ENCODE measurements at places on chromosomes 13 and 19. TPM values are rescaled to one million over a fixed set of nuclear protein-coding genes. Genes with fewer than 3 reads are reported as not detected.

DNA sequence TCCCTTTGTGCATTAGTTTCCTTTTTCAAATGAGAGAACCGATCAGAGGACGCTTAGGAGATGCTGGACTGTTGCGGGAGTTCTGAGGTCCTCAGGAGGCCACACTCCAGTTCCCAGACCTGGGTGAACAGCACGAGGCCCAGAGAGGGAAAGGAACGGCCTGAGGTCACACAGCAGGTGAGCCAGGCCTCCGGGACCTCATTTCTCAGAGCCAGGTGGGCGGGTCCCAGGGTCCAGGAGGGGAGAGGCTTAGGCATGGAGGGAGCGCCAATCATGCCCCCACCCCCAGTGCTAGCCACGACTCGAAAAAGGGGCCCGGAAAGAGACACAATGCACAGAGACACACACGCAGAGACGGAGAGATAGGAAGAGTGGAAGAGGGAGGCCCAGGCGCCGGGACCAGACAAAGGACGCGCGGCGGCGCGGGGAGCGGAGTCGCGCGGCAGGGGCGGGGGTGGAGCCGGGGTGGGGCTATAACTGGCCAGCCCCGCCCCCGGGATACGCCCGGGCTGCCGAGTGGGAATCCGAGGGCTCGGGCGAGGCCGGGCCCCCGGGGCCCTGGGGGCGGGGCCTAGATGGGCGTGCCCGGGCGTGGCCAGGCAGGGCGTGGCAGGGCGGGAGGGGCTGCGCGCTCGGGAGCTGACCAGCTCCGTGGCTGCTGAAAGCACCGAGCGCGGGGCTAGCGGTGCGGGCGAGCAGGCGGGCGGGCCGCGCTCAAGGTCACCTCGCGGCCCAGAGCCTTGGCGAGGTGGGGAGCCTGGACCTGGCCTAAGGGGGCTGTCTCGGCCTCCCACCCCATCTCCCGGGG is 1.6 kb downstream of the ELAVL3 start:
- DNase-seq, result no peak
- peaks cover 36% of the 10 kb centered on the region for H3K4me1 ChIP-seq
- H3K27me3 ChIP-seq, result peaks cover 54% of the 10 kb centered on the region

DNA sequence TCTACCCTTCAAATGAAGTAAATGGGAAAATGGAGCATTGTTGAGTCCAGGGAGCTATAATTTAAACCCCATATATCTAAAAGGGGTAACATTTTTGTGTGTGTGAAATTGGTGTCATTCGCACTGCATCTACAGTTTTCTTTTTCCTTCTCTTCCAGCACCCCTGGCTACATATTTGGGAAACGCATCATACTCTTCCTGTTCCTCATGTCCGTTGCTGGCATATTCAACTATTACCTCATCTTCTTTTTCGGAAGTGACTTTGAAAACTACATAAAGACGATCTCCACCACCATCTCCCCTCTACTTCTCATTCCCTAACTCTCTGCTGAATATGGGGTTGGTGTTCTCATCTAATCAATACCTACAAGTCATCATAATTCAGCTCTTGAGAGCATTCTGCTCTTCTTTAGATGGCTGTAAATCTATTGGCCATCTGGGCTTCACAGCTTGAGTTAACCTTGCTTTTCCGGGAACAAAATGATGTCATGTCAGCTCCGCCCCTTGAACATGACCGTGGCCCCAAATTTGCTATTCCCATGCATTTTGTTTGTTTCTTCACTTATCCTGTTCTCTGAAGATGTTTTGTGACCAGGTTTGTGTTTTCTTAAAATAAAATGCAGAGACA is 28.6 kb downstream of the ALOX5AP start:
- no peaks in the 10 kb centered on the region for H3K27me3 ChIP-seq
- H3K4me3 ChIP-seq, result no peak overlapping the region
- no peaks in the 10 kb centered on the region for H3K4me1 ChIP-seq

GRCh38 chr19:3176715-3177501 is 1.7 kb upstream of the S1PR4 start:
- DNase-seq, result no peak
- no peak overlapping the region for H3K4me3 ChIP-seq
- H3K27me3 ChIP-seq, result peaks cover 8% of the 10 kb centered on the region
- peaks cover 5% of the 10 kb centered on the region for H3K4me1 ChIP-seq

- H3K4me3 ChIP-seq, result no peak overlapping the region
- peaks cover 82% of the 10 kb centered on the region for H3K36me3 ChIP-seq
- no peak overlapping the region for H3K27ac ChIP-seq
Measured at GRCh38 chr19:37346091-37346490, 24.8 kb upstream of the ZNF527 start.

The NAPSA gene
- 0.33 TPM for total RNA-seq

DNA sequence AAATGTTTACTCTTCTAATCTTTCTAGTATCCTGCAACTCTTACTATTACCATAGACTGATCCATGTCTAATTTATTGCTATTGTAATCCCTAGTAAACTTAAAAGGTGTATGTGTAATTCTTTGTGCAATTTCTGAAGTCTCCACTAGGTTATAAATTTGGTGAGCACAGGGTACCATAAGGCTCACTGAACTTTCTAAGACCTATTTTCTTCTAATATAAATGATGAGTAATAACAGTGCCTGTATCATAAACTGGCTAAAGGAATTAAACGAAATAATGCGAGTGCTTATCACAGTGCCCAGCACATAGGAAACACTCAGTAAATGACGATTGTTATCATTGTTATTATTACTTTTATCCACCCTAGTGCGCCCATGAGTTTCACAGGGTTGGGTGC is 119.1 kb downstream of the KLF12 start:
- H3K36me3 ChIP-seq, result no peaks in the 10 kb centered on the region
- peaks cover 6% of the 10 kb centered on the region for H3K4me1 ChIP-seq
- no peak for DNase-seq
- H3K27me3 ChIP-seq, result no peaks in the 10 kb centered on the region

GRCh38 chr19:5572556-5573286 is 5.0 kb upstream of the TINCR start:
- H3K36me3 ChIP-seq, result no peaks in the 10 kb centered on the region
- peaks cover 4% of the 10 kb centered on the region for H3K4me1 ChIP-seq
- no peaks in the 10 kb centered on the region for H3K27me3 ChIP-seq
- H3K4me3 ChIP-seq, result no peak overlapping the region
- no peak for DNase-seq

- H3K27ac ChIP-seq, result no peak overlapping the region
- no peak overlapping the region for H3K4me3 ChIP-seq
- H3K36me3 ChIP-seq, result no peaks in the 10 kb centered on the region
- peaks cover 7% of the 10 kb centered on the region for H3K4me1 ChIP-seq
Measured at GRCh38 chr19:16042533-16043085, 33.7 kb upstream of the TPM4 start.

DNA sequence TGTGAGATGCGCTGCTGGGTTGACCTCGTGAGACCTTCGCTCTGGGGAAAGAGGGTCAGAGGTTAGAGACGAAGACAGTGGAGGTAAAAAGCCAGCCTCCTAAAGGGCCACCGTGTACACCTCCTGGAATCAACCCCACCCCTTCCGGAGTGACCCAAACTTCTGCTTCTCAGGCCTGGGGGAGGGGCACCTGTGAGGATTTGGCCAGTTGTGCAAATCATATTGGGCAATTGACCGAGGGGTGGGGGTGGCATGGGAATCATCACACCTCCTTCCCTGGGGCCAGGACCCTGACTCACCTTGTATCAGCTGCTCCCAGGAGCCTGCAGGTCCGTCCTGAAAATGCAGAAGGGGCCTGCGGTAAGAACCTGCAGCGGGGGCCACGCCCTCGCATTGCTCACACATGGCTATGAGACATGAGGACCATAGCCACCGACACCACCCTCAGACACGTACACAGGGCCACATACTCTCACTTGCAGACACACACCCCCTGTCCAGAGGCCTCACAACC is 2.8 kb downstream of the TNFSF14 start:
- no peaks in the 10 kb centered on the region for H3K4me1 ChIP-seq
- H3K4me3 ChIP-seq, result no peak overlapping the region

- no peak for DNase-seq
- no peak overlapping the region for H3K4me3 ChIP-seq
- H3K27me3 ChIP-seq, result no peaks in the 10 kb centered on the region
- H3K4me1 ChIP-seq, result no peaks in the 10 kb centered on the region
- H3K36me3 ChIP-seq, result no peaks in the 10 kb centered on the region
Measured at GRCh38 chr13:81184556-81185265, 843.8 kb upstream of the SPRY2 start.

GRCh38 chr19:30665449-30665848 is 293.3 kb downstream of the ZNF536 start:
- H3K4me1 ChIP-seq, result no peaks in the 10 kb centered on the region
- H3K27ac ChIP-seq, result no peak overlapping the region
- no peak for DNase-seq
- H3K4me3 ChIP-seq, result no peak overlapping the region
- no peaks in the 10 kb centered on the region for H3K36me3 ChIP-seq

The FCAR gene
- 6.3 TPM for total RNA-seq

The SIGLEC12 gene
- total RNA-seq, result not detected

The IGLON5 gene
- total RNA-seq, result 0.17 TPM

The ZNF555 gene
- total RNA-seq, result 3.0 TPM

The ZNF738 gene
- 2.7 TPM for total RNA-seq

The C19orf18 gene
- total RNA-seq, result 0.84 TPM

GRCh38 chr19:55091126-55091910 is 15.6 kb downstream of the EPS8L1 start:
- peaks cover 49% of the 10 kb centered on the region for H3K36me3 ChIP-seq
- H3K4me1 ChIP-seq, result peaks cover 29% of the 10 kb centered on the region
- H3K27ac ChIP-seq, result peak overlapping the region; percentile 20
- no peak overlapping the region for H3K4me3 ChIP-seq

The ZNF98 gene
- total RNA-seq, result 0.83 TPM

DNA sequence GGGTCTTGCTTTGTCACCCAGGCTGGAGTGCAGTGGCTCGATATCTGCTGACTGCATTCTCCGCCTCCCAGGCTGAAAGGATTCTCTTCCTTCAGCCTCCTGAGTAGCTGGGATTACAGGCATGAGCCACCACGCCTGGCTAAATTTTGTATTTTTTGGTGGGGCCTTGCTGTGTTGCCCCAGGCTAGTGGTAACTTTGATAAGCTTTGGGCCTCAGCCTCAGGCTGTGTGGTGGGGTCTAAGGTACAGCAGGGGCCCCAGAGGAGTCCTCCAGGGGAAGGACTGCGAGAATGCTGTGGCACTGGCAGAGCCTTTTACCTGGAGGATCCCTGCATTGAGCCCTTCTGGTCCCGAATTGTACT is 7.2 kb downstream of the DOT1L start:
- DNase-seq, result no peak
- peak overlapping the region; percentile 99 for H3K27ac ChIP-seq
- no peaks in the 10 kb centered on the region for H3K27me3 ChIP-seq
- H3K4me3 ChIP-seq, result no peak overlapping the region

DNA sequence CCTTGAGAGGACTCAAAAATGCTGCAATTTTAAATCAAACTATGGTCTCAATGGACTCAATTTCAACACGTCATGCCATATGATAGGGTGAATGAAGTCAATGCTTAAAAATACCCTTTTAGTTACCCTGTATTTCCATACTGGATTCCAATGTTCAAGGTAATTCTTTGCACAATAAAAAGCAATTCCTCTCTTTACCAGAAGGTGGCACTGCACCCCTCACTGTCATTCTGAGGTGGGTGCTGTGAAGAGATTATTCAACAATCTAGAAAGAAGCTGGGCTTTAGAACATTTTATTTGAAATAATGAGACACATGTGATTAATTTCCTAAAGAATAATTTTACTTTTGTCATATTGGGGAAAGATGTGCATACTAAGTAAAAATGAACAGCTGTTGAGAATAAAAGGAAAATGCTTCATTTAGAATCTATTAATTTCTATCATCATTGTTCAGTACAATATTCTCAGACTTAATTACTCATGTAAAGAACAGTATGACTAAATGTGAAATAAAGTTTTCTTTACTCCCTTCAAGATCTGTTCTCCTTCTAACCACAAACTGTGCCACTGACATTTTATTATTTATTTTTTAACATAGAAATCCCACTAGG is 789.1 kb downstream of the GPC5 start:
- H3K27ac ChIP-seq, result no peak overlapping the region
- no peaks in the 10 kb centered on the region for H3K4me1 ChIP-seq
- no peak for DNase-seq
- no peak overlapping the region for H3K4me3 ChIP-seq
- H3K36me3 ChIP-seq, result no peaks in the 10 kb centered on the region

GRCh38 chr13:74032325-74032724 is 101.9 kb downstream of the KLF12 start:
- no peak overlapping the region for H3K27ac ChIP-seq
- no peaks in the 10 kb centered on the region for H3K36me3 ChIP-seq
- H3K4me3 ChIP-seq, result no peak overlapping the region
- H3K27me3 ChIP-seq, result no peaks in the 10 kb centered on the region

DNA sequence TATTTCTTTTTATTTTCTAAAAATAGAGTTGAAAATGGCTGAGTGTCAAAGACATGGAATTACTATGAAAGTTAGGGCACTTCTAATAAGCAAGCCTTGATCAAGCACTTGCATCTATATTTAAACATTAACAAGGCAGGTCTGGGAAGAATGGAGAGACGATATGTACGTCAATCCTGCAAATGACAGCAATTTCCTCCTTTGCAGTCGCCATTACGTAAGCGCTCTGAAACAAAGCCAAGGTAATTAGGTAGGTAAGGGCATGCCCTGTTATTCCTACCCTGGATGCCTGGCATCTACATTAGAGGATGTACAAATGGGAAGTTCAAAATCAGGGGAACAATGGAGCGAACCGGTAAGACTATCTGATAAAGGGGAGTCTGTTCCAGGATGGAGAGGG is 664.0 kb upstream of the ARGLU1 start:
- DNase-seq, result no peak
- no peak overlapping the region for H3K27ac ChIP-seq
- no peak overlapping the region for H3K4me3 ChIP-seq
- H3K4me1 ChIP-seq, result no peaks in the 10 kb centered on the region
- H3K36me3 ChIP-seq, result no peaks in the 10 kb centered on the region
